ENCODE measurements at places on chromosomes 3 and 15. TPM values are rescaled to one million over a fixed set of nuclear protein-coding genes. Genes with fewer than 3 reads are reported as not detected.

- no peak for DNase-seq
- no peak overlapping the region for H3K27ac ChIP-seq
- no peaks in the 10 kb centered on the region for H3K27me3 ChIP-seq
- no peaks in the 10 kb centered on the region for H3K4me1 ChIP-seq
- no peak overlapping the region for H3K4me3 ChIP-seq
These were observed 309.0 kb downstream of the GBE1 start for GRCh38 chr3:81452418-81452817.

DNA sequence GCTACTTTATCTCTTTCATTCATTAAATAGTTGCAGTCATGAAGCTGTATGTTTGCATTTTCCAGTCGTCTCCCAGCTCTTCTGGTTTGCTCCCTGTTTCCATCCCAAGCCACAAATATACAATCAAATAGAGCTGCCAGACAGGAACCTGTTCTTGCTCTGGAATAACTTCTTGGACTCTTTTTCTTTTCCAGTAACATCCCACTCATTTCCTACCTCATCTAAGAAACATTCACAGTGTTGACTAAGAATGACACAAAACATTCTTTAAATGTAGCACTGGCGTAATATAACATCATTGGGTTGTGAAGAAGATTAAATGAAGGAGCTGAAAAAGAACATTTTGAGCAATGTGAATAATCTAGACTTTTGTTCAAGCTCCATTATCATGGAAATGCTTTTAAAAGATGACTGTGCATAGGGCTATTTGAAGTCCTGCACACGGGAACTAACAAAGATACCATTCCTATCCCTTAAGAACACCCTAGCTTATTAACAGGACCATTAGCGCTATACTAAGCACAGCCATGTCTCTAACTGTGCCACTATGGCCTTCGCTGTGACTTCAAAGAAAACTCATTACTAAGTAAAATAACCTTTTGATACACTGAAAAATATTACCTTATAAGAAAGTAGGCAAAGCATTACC lies 574.0 kb downstream of the NAALADL2 start:
- no peaks in the 10 kb centered on the region for H3K27me3 ChIP-seq
- no peak overlapping the region for H3K27ac ChIP-seq
- no peaks in the 10 kb centered on the region for H3K36me3 ChIP-seq
- no peak overlapping the region for H3K4me3 ChIP-seq

DNA sequence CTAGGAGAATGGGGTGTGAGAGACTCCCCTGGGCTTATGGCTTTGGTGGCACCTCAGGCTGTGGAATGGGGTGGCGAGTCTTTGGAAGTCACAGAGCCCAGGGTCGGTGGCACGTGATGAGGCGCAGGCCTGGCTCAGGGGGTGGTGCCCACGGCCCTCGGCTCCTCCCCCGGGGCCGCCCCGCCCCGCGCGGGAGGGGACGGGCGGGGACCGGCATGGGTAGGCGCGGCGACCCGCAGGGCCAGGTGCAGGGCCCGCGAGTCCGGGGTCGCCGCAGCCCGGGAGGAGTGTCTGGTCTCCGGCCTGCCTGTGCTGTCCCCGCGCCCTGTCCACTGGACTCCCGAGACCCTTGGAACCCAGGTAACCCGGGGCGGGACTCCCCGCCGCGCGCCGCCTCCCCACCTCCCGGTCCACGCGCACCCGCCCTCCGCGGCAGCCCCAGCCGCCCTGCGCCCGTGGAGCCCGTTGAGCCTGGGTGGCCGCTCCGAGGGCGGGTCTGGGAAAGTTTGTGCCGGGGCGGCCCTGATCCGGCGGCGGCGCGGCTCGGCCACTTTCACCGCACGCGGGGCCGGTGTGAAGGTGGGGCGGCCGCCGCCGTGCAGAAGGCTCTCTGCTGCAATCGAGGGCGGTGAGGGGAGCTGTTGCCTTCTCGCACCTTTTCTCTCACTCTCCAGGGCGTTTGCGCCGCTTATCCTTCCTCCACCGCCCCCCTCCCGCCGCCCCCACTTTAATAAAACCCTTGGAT lies at the start of gene PAQR5:
Gene PAQR5 (plus strand): TSS at position 216 of the 745 bp plus-strand sequence. CDS start 61,169 bp downstream, outside the sequence.
- DNase-seq, result peak; percentile 37
- no peaks in the 10 kb centered on the region for H3K36me3 ChIP-seq
- H3K4me3 ChIP-seq, result no peak within 1 kb of the TSS
- H3K4me1 ChIP-seq, result peaks cover 3% of the 10 kb centered on the region
- peaks cover 52% of the 10 kb centered on the region for H3K27me3 ChIP-seq
- no peak within 1 kb of the TSS for H3K27ac ChIP-seq

Gene TMEM42
- total RNA-seq, result 23.6 TPM

Gene ARRDC4
- total RNA-seq, result 6.2 TPM

GRCh38 chr15:88835646-88836045 lies 32.4 kb downstream of the ACAN start:
- H3K4me1 ChIP-seq, result no peaks in the 10 kb centered on the region
- no peak overlapping the region for H3K27ac ChIP-seq
- H3K4me3 ChIP-seq, result no peak overlapping the region
- no peak for DNase-seq
- no peaks in the 10 kb centered on the region for H3K36me3 ChIP-seq
